ENCODE measurements at places on chromosomes 2 and 18.
A peak's percentile ranks its signal among the peaks of the same experiment; 100 is the strongest.

- no peak for DNase-seq
Measured at GRCh38 chr2:64760128-64760527, 106.4 kb upstream of the SERTAD2 start.

GRCh38 chr18:61750840-61751668 lies 141.8 kb downstream of the RNF152 start:
- DNase-seq = no peak

GRCh38 chr2:228549441-228550007 lies 368.0 kb upstream of the SPHKAP start:
- no peak for DNase-seq

- no peak for DNase-seq
Measured at GRCh38 chr2:132978840-132979239, 308.8 kb upstream of the LYPD1 start.

- DNase-seq = peak; percentile 46
Measured at GRCh38 chr2:48948400-48949125, 193.0 kb upstream of the LHCGR start.

GRCh38 chr2:41750829-41751228 lies 297.0 kb upstream of the PKDCC start:
- DNase-seq = no peak

GRCh38 chr2:168189835-168190569 lies 57.4 kb downstream of the STK39 start:
- no peak for DNase-seq

- no peak for DNase-seq
Measured at GRCh38 chr2:64040161-64040560, 20.9 kb upstream of the VPS54 start.

Measured in NCI-H187 treated with DMSO at 0.1 percent for 48 hours (cell line).